Fibroblast of skin of left quadriceps (primary cell): ENCODE measurements at places on chromosomes 2 and 18.

DNA sequence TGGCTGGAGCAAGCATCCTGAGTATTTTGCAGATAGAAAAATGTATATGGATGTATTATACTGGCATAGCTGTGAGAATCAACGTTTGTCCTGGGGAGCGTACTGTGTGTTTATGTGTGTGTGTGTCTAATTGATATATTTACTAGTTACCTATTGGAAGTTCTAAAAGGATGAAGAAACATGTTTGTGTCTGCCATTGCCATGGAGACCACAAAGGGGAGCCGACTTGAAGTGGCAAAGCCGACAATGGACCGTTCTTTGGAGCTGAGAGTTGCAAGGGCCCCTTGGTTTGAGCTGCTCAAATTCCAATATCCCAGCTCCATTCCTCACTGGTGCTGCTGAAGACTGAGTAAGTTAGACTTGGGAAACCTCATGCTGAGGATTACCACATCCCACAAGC, 14.3 kb upstream of the SLC25A52 start:
- no peak for DNase-seq

DNA sequence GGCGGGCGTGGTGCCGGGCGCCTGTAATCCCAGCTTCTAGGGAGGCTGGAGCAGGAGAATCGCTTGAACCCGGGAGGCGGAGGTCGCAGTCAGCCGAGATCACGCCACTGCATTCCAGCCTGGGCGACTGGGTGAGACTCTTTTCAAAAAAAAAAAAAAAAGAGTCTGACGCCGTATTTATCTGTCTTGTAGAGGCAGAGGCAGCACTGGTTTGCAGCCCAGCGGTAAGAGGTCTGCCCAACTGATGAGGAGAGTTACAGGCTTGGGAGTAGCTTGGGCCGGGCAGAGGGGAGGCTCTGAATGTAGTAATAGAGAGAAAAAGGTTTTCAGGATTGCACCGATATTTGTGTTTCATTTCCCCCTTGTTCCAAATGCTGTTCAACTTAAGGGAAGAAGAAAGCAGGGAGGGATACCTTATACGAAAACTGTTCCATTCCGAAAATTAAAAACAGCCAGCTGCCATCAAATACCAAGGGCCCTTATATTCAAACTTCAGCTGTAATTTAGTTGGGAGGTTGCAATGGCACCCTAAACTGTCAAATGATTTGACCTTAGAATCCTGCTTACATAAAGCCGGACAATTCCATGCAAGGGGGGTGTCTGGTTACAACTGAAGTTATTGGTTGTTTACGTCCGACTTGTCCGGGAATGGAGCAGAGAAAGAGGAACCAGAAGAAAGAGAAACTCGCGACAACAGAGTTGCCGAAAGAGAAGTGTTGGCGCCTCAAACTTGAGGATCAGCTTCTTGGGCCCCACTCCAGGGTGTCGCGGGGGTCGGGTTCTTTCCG, 9.2 kb upstream of the SP9 start:
- no peak for DNase-seq

DNA sequence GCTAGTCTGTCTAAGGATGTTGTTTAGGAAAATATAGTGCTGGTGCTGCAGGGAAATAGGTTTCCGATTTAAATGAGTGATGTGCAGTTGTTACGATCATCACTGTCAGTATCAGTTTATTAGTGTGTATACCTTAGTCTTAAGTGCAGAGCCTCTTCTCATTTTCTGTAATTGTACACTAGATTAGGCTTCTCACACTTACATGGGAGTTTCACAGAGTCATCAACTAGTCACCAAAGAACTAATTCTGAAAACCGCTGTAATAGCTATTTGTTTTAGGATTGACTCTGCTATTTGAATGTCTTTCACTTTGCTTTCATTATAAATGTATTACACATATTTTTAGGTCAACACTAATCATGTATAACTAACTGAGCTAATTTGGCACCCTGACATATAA, 99.8 kb upstream of the ZEB2 start:
- no peak for DNase-seq

DNA sequence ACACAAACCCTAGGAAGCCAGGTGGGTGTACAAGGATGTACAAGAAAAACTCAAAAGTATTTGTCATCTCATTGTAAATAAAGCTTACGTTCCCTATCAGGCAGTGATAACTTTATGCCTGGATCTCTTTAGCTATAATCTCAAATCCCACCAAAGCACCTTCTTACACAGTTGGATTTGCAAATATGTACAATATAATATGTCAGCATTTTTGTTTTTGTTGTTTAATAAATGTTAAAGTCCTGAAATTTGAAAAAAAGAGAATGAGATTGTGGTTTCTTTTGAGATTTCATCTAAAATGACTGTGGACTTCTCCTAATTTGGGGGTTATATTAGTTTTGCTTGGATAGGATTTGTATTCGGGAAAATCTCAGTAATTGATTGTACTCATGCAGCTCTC, 81.9 kb downstream of the LRRTM1 start:
- no peak for DNase-seq

DNA sequence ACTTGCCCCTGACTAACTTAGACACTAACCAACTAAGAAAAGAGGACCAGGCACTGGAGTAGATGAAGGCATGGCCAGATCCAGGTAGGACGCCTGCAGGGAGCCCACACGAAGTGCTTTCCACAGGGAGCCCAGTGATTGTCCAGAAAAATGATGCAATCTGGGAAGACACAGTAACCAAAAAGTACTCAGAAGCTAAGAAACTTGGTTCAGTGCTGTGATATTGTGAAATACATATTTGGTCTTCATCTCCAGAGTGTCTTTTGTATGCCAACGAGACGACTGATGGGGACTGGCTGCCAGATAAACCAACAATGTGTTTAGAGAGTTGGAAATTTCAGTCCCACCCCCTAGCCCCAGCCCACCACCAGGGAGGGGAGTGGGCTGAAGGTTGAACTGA, 135.0 kb downstream of the SP3 start:
- DNase-seq = no peak

GRCh38 chr18:62863579-62864001, 148.2 kb downstream of the PHLPP1 start:
- peak; percentile 15 for DNase-seq

DNA sequence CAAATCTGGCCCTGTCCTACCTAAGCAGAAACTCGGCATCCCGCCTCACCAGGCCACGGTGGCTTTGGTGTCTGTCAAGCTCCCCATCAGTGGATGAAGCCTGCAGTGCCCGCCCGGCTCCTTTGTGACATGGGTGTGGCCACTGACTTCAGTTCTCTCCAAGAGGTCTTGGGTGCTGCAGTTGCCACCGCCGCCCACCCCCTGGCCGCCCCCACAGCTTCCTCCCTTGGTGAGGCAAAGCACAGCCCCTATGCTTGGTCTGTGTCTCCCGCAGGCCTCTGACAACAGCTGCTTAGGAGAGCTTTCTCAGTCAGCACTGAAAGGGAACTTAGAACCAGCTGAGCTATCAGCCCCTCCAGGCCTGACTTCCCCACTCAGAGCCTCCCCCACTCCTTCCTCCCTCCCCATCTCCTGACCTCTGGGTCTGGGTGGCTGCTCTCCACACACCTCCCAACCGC, 22.9 kb upstream of the GPR55 start:
- DNase-seq = no peak

DNA sequence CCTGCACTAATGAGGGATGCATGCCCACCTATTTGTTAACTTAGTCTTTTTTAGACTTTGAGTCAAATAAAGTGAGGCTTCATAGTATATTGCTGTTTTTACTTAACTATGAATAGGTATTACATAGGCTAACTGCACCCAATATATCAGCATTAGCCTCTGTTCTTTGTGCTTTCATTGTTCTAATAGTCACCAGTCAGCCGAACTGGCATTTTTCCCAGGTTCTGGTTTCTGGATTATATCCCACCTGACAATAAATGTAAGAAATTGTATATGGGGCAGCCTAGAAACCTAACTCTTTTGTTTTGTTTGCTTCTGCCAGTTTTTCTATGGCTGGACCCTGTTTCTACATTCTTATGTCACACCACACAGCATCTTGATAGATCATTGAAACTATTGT, 1672.4 kb upstream of the LRRTM1 start:
- DNase-seq = no peak

- DNase-seq = no peak
Observed at GRCh38 chr2:238022594-238023157, 38.1 kb upstream of the SCLY start.

DNA sequence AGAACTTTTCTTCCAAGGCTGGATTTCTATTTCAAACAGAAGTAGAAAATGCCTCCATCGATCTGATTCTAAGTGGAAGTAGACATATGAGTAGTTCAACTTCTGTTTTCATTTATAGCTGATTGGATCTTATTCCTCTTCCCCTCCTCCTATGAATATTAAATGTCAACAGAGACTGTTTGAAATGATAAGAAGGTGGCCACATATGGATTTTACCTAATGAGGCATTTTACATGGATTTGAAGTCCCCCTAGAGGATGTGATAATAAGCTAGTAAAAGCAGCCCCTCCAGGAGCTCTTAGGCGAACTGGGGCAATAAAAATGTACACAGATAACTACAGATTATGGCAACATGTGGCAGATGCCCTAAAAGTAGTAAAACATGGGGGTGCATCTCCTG, 71.0 kb downstream of the UPP2 start:
- DNase-seq = no peak

DNA sequence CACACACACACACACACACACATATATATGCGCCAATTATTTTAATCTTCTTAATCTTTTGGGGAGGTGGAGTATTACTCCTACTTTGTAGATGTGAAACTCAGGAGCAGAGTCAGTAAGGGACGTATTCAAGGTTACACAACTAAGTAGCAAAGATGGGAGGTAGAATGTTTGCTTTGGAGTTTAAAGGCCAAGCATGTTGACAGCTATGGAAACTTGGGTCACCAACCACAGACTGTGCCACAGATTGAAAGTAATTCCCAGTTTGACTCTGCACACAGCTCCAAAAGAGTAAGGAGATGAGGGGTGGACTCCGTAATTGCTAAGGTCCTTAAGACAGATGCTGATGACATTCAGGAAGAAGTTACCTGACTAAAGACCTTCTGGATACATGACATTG, 124.8 kb upstream of the ITGB6 start:
- DNase-seq = no peak

GRCh38 chr2:216352653-216353270, 19.5 kb downstream of the MARCHF4 start:
- DNase-seq = no peak

- DNase-seq = no peak
Observed at GRCh38 chr18:24009651-24010333, 4.8 kb upstream of the TTC39C start.

- DNase-seq = no peak
Observed at GRCh38 chr2:43220760-43221123, 5.7 kb downstream of the ZFP36L2 start.

GRCh38 chr2:38836791-38837190, 38.9 kb downstream of the DHX57 start:
- DNase-seq = no peak

- DNase-seq = peak; percentile 19
Observed at GRCh38 chr2:163191372-163191771, 352.8 kb upstream of the KCNH7 start.

DNA sequence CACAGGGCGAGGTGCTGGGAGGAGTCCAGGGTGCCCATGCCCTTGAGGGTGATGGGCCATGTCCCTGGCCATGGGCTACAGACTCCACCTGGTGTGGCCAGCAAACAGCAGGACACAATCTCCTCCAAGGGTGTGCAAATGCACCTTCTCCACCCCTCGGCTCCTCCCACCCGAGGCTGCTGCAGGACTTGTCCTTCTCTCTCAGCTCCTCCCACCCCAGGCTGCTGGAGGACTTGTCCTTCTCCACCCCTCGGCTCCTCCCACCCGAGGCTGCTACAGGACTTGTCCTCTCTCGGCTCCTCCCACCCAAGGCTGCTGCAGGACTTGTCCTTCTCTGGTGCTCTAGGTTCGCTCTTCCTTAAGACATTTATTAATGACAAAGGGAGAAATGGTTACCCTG, 57.3 kb upstream of the SNTG2 start:
- no peak for DNase-seq

DNA sequence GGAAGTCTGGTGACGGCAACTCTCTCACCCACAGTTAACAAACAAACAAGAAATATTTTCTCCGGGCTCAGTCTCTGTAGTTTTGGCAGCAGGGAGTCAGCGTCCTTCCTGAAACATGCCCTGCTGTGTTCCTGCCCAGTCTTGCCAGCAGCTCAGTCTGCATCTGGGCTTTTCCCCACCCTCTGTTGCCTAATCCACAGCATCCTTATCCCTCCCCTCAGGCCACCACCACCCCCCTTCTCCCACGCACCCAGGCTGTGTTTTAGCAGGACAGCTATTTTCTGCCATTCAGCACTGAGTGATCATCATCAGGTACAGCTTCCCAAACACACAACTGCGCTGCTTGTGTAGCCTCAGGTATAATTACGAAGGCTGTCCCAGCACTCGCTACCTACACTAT, 168.2 kb downstream of the DPP10 start:
- no peak for DNase-seq

DNA sequence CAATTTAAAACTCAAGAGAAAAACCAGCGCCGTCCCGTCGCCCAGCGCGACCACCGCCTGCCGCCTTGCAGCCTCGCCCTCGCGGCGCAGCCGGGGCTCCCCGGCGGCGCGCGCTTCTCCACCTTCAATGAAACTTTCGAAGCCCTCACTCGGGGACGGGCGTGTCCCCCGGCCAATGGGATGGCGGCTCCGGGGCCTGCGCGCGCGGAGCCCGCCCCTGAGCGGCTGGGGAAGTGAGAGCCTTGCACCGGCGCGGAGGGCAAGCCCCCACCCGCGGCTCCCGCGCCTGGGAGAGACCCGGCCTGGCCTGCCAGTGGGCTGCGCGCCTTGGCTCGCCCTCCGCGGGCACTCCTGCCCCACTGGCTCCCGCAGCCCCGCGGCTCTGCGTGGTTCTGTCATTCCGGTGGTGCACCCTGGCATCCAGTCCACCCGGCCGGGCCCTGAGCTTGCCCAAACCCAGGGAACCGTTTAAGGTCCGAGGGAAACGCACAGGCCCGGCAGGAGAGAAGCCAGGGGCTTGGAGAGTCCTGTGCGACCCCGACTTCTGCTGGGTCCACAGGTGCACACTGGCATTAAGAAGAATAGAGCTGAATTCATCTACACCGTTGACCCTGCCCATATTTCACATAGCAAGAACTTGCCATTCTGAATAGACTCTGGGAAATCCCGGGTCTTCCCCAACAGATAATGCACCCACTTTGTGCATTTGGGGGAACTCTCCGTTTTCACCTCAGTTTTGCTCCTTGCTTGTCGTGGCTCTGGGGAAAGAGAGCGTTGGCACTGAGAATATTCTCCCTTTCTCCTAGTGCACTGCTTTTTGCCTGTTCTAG, at the start of gene PIEZO2:
PIEZO2 (minus strand) TSS at position 129 of the 830 bp plus-strand sequence. CDS start 981 bp downstream, outside the sequence.
- peak; percentile 48 for DNase-seq

DNA sequence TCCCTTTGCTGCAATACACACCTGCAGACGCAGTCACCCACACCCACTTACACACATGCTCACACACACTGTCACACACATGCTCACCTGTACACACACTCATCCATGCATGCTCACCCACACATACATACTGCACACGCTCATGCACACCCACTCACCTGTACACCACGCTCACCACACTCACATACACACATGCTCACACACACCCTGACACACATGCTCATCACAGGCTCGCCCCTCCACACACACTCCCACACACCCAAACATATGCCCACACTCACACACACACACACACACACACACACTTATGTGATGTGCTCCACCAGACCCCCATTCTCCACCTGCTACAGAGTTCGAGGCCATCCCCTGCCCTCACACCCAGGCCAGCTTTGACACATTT, 22.8 kb upstream of the CREG2 start:
- DNase-seq = no peak

- DNase-seq = no peak
Observed at GRCh38 chr2:231167745-231168459, 30.5 kb upstream of the ARMC9 start.
